ENCODE measurements at places on chromosomes 3 and 15.

GRCh38 chr3:172002512-172003078, 36.8 kb upstream of the FNDC3B start:
- DNase-seq = no peak

DNA sequence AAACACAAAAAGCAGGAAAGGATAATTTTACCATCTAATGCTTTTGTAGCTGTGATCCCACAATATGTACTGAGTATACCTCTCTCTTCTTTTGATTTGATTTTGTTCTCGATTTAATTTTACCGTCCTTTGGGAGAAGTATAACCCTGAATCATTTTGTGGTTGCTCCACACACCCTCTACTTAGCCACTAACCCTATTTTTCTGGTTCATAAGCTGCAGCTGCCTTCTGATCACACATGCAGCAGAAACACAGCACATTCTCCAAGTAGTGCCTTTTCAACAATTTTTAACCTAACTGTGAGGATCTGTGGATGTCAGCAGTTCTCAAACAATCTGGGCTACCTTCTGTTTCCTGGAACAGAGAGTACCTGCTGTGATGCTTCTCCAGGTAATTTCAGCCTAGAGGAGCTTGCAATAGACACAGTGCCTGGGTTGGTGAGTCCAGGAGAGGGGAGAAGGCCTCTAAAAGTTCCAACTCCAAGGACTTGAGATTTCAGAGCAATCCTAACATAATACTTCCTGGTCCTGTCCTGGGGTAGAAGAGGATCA, 40.3 kb downstream of the HGD start:
- DNase-seq = no peak

- DNase-seq = no peak
These were observed 105.9 kb downstream of the OTOL1 start for GRCh38 chr3:161602475-161602874.

DNA sequence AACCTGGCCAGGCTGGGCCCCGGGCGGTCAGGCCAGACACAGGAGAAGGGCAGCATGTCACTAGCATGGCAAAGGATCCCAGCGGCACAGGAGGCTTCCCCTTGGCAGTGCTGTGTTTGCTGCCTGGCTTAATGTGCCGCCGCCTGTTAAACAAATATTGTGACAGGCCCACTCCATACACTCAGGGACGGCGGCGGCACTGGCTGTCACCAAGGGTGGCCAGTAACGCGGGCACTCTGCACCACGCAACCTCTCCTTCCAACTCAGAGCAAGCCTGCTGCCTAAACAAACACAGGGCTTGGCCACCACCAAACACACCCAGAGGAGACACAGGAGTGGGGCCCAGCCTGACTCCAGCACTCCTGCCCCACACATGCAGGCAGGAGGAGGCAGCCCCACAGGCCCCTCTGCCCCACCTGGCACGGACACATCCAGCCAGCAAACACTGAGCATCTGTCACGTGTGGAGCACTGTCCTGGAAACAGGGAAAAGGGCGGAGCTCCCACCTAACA, 48.0 kb downstream of the TPRA1 start:
- DNase-seq = no peak

GRCh38 chr3:180980611-180981010, 8.9 kb downstream of the DNAJC19 start:
- no peak for DNase-seq

- DNase-seq = no peak
These were observed 199.7 kb downstream of the AKAP13 start for GRCh38 chr15:85579957-85580694.

DNA sequence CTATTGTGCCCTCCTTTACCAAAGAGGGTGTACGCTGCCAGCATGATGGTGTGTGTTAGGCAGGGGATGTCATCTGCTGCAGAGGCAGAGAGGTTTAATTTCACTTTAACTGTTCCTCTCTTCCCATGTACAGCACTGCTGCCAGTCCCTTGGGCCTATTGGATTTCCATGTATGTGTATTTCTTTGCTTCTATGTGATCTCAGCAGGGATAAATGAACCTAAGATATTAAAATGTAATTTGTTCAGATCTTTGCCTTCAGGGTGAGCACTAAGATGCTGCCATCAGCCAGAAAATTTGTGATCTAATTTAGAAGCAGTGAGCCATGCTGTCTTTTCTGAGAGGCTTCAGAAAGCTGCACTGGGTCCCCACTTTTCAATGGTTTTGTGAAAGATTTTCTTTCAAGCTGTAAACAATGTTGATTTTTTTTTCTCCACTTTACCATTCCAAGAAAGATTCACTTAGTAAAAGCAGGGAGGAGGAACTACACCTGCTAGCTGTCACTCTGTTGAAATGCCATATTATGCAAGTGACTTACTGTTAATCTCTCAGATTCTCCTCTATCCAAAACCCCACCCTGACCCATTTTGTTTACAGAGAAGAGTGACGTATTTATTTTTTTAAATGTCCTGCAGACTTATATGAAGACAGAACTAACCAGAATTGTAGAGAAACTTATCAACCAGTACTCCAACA, 261.9 kb downstream of the TBL1XR1 start:
- no peak for DNase-seq

DNA sequence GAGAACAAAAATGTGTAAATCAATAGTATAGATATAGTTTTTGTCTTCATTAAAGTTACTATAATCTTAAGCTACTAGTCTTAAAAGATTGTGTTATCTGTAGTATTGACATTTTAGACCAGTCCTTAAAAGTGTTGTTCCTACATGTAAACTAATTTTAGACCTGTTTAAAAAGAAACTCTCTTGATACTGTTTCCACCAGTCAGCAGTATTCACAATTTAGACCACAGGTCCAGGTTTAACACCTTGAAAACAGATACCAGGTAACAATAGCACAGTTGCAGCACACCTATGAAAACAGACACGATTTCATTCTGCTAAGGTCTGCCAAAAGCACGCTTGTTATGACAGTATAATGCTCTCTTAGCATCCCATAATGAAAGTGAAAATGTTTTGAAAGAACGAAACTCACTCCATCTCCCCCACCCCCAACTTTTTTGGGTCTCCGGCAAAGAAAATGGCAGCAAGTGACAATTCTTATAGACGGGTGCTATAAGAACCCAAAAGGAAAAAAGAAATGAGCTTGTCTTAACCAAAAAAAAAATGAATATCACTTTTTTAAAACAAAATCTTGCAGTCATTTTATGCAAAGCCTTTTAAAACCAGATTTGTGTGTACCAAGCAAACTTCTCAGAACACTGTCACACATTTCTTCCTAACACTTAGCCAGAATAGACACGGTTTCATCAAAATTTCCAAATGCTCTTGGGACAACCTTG, 1.6 kb downstream of the EIF4E3 start:
- DNase-seq = no peak
